ENCODE measurements at places on chromosomes 1 and 21. TPM values are rescaled to one million over a fixed set of nuclear protein-coding genes. Genes with fewer than 3 reads are reported as not detected.

LDLRAD1 gene
- total RNA-seq = not detected

DIO1 gene
- total RNA-seq = not detected

NCF2 gene
- total RNA-seq = 7.7 TPM

AIRE gene
- not detected for total RNA-seq

SLFNL1 gene
- 0.18 TPM for total RNA-seq

NEGR1 gene
- 2.0 TPM for total RNA-seq

SYT2 gene
- total RNA-seq = not detected

FYB2 gene
- total RNA-seq = not detected

HPCAL4 gene
- not detected for total RNA-seq

PTGS2 gene
- total RNA-seq = 2.1 TPM

KRTAP15-1 gene
- not detected for total RNA-seq

C4BPA gene
- not detected for total RNA-seq

S1PR1 gene
- total RNA-seq = 260 TPM

SPATC1L gene
- total RNA-seq = 27.1 TPM

SMYD3 gene
- total RNA-seq = 20.0 TPM

HES2 gene
- total RNA-seq = 41.8 TPM

CHIT1 gene
- total RNA-seq = not detected

TSSK3 gene
- not detected for total RNA-seq

LAMC2 gene
- total RNA-seq = 173 TPM

CELA3A gene
- not detected for total RNA-seq

VASH2 gene
- 0.53 TPM for total RNA-seq

GSTM4 gene
- 3.3 TPM for total RNA-seq

VPS13D gene
- total RNA-seq = 36.8 TPM

FAM167B gene
- total RNA-seq = 101 TPM

ASTN1 gene
- not detected for total RNA-seq

IL23R gene
- not detected for total RNA-seq

CD34 gene
- total RNA-seq = 307 TPM

SYCP1 gene
- total RNA-seq = not detected

NPL gene
- total RNA-seq = 1.8 TPM

ADCY10 gene
- total RNA-seq = 0.06 TPM

CTSS gene
- 137 TPM for total RNA-seq

TSPAN1 gene
- total RNA-seq = 8.9 TPM

ARHGAP30 gene
- total RNA-seq = not detected

ITLN1 gene
- total RNA-seq = not detected

EMC1 gene
- 51.2 TPM for total RNA-seq

ADGRL2 gene
- 166 TPM for total RNA-seq

AKR7A3 gene
- total RNA-seq = 0.88 TPM

LCE1E gene
- total RNA-seq = not detected

All from glomerular endothelial cell (primary cell).